Thoracic aorta (tissue), 2 donors: ENCODE measurements at places on chromosomes 13 and 19.

DNA sequence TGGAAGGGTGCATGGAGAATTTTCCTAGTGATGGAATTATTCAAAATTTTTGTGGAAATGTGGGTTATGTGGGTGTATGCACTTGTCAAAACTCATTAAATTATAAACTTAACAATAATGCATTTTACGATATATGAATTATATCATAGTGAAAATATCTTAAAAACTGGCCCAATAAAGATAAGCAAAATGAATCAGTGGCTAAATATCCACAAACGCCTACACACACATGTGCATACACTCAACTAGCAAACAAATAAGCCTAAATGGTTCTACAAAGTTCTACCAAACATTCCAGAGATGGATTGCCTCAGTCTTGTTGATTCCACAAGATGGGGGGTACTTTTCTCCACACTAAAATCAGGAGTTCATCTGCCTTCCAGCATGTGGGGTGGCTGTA lies 349.5 kb downstream of the TSHZ3 start:
- H3K4me1 ChIP-seq: no peaks in the 10 kb centered on the region
- H3K36me3 ChIP-seq: no peaks in the 10 kb centered on the region
- no peak overlapping the region for H3K4me3 ChIP-seq

- peak; percentile 28 for DNase-seq
- peak overlapping the region; percentile 90 for H3K27ac ChIP-seq
- H3K27me3 ChIP-seq: no peaks in the 10 kb centered on the region
Measured at GRCh38 chr13:113413898-113414282, 39.4 kb downstream of the ADPRHL1 start.

GRCh38 chr19:52535771-52536447 lies 8.4 kb downstream of the ZNF808 start:
- H3K4me1 ChIP-seq: peaks cover 16% of the 10 kb centered on the region
- peak overlapping the region; percentile 83 for H3K27ac ChIP-seq

DNA sequence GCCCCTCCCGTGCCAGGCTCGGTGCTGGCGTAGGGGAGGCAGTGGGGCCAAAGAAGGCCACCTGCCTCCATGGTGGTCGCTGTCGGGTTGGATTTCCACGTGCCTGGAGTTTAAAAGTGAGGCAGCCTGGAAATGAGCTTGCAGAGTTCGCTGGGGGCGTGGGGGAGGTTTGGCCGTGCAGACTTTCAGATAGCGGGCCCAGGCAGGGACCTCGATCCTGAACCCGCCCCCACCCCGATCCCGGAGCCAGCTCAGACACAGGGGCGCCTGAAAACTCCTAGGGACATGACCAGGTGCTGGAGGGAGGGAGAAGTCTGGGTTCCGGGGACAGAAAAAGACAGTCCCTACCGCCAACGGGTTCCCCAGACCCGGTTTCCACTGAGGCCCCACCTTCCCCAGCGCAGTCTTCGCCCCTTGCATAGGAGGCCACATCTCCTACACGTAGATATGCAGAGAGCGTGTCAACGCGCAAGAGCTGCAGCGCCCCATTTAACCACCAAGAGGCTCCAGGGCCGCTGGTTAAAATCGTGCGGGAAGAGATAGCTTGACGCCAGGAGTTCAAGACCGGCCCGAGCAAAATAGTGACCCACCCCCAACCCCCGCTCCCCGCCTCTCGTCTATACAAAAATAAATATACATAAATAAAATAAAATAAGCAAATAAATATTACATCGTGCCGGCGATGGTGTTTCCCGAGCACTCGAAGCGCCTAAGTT lies 8.5 kb downstream of the CCDC8 start:
- peak overlapping the region; percentile 73 for H3K4me3 ChIP-seq
- peak overlapping the region; percentile 83 for H3K27ac ChIP-seq
- no peaks in the 10 kb centered on the region for H3K36me3 ChIP-seq
- no peak for DNase-seq
- H3K27me3 ChIP-seq: no peaks in the 10 kb centered on the region
- H3K4me1 ChIP-seq: peaks cover 74% of the 10 kb centered on the region

DNA sequence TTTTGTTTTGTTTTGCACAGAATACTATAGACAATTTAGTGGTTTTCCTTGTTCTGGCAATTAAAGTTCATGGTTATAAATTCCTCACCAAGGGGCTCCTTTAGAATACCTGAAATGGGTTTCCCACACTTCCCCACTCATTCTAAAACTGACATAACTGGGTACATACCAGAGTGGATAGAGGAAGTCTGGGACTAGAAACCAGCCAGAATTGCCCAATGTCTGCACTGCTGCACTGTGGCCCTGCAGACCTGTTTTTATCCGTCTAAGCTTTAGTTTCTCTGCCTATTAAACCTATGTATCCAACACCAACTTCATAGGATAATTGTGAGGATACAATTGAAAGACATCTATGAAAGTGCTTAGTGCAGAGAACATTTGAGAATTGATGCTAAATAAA lies 498.6 kb downstream of the KCTD12 start:
- no peaks in the 10 kb centered on the region for H3K27me3 ChIP-seq
- no peak for DNase-seq
- H3K4me1 ChIP-seq: peaks cover 4% of the 10 kb centered on the region
- no peak overlapping the region for H3K27ac ChIP-seq
- H3K36me3 ChIP-seq: no peaks in the 10 kb centered on the region

GRCh38 chr13:108463340-108463739 lies 166.1 kb upstream of the MYO16 start:
- H3K36me3 ChIP-seq: no peaks in the 10 kb centered on the region
- no peaks in the 10 kb centered on the region for H3K4me1 ChIP-seq
- peak overlapping the region; percentile 31 for H3K27ac ChIP-seq
- no peak for DNase-seq
